Right renal pelvis (tissue), 4 donors: ENCODE measurements at places on chromosomes 5 and 9.

- no peak for DNase-seq
Measured at GRCh38 chr9:70947511-70947910, 173.9 kb downstream of the TRPM3 start.

- no peak for DNase-seq
Measured at GRCh38 chr5:116859666-116860320, 285.2 kb upstream of the SEMA6A start.

DNA sequence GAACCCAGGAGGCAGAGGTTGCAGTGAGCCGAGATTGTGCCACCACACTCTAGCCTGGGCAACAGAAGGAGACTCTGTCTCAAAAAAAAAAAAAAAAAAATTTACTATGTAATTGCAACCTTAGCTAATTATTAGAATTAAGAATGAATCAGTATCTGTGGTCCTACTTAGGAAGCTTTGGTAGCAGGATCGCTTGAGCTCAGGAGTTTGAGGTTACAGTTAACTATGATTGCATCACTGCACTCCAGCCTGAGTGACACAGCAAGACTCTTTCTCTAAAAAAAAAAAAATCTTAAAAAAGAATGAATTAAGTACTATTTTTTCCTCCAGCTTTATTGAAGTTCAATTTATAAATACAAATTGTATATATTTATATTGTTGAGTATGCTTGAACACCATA, 16.7 kb downstream of the NDUFAF2 start:
- DNase-seq: no peak

GRCh38 chr5:139091439-139092156, 106.6 kb downstream of the SIL1 start:
- peak; percentile 48 for DNase-seq

GRCh38 chr9:124820698-124821623, 32.3 kb upstream of the WDR38 start:
- DNase-seq: no peak

DNA sequence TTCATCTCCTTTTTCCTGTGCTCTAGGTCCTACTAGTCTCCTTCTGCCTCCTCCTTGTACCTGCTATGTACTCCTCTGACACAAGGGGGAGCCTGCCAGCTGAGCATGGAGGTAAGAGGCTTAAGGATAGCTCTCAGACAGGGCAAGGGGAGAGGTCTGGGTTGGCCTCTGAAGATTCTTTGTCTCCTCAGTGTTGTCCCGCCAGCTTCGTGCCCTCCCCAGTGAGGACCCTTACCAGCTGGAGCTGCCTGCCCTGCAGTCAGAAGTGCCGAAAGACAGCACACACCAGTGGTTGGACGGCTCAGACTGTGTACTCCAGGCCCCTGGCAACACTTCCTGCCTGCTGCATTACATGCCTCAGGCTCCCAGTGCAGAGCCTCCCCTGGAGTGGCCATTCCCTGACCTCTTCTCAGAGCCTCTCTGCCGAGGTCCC, 3.8 kb downstream of the CREB3 start:
- DNase-seq: no peak

GRCh38 chr5:172828911-172829431, 5.1 kb upstream of the ERGIC1 start:
- no peak for DNase-seq

- no peak for DNase-seq
Measured at GRCh38 chr5:126597156-126597555, 2.1 kb upstream of the ALDH7A1 start.
